Fibroblast of skin of back (primary cell): ENCODE measurements at places on chromosomes 12 and 14.

DNA sequence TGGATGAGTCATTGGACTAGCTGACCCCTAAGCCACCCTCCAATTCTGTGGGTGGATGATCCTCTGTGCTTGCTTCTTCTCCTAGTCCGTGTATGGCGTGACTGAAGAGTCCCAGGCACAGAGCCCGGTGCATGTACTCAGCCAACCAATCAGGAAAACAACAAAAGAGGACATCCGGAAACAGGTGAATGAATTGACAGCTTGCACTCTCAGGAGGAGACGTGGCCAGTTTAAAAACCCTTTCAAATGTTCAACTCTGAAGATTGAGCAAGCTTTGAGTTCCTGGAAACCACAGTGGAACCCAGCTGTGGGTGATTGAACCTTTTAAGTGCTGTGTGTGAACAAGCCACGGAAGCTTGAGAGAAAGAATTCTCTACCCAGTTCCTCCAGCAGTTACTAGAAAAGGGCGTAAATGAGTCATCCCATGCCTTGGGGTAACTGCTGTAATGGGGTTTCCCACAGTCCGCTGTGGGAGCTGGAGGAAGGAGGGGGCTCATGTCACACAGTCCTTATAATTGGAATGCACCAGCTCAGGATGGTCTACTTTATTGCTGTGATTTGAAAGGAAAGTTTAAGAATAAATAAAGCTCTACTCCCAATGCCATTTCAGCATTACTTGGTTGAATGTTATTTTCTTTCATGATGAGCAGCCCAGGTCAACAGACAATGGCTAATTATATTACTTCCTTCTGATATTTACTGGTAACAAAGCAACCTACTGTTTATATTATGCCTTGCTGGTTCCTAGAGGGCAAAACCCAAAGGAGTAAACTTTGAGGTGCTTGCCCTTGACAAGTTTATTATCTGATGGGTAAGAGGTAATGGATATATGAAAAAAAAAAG is 417.0 kb downstream of the DPF3 start:
- DNase-seq: peak; percentile 33

GRCh38 chr14:73049428-73049827 is 8.9 kb upstream of the RBM25 start:
- DNase-seq: no peak

- no peak for DNase-seq
These were observed 8.9 kb downstream of the FAIM2 start for GRCh38 chr12:49894751-49895148.

DNA sequence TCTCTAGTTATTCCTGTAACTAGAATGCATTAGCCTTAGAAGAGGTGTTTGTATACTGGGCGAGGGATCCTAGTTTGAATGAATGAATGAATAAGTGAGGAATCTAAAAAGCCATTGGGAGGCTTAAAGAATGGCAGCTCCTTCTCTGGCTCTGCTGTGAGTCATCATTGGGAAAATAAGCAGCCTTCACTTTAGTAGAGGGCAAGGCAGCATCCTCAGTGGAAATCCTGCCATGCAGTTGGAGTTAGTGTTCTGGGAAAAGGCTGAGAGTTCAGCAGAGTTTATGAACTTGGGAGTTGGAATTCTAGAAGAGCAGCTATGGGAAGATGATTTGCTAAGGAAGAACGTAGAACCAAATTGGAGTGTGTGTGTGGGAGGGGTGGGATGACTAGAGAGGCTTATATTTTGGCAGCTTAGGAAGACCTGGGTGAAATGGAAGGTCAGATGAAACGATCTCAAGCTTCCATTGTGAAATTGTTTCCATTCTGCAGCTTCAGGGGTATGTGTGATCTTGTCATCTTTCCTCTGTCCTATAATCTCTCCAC is 120.8 kb downstream of the PTCSC3 start:
- DNase-seq: peak; percentile 20

GRCh38 chr14:100736269-100737180 is 9.8 kb downstream of the DLK1 start:
- no peak for DNase-seq

DNA sequence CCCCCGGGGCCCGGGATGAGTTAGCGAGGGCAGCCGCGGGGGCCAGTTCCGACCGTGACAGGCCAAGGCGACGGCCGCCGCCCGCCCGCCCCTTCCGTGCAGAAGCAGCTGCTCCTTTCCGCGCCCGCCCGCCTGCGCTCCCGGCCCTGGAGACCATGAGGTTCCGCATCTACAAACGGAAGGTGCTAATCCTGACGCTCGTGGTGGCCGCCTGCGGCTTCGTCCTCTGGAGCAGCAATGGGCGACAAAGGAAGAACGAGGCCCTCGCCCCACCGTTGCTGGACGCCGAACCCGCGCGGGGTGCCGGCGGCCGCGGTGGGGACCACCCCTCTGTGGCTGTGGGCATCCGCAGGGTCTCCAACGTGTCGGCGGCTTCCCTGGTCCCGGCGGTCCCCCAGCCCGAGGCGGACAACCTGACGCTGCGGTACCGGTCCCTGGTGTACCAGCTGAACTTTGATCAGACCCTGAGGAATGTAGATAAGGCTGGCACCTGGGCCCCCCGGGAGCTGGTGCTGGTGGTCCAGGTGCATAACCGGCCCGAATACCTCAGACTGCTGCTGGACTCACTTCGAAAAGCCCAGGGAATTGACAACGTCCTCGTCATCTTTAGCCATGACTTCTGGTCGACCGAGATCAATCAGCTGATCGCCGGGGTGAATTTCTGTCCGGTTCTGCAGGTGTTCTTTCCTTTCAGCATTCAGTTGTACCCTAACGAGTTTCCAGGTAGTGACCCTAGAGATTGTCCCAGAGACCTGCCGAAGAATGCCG is 699 bp downstream of the MGAT2 start:
- peak; percentile 73 for DNase-seq

- no peak for DNase-seq
These were observed 41.3 kb downstream of the SSH1 start for GRCh38 chr12:108815875-108816594.

- DNase-seq: peak; percentile 93
These were observed 156.9 kb downstream of the CAND1 start for GRCh38 chr12:67426067-67426466.

GRCh38 chr12:93306636-93307035 is 71.1 kb upstream of the NUDT4 start:
- no peak for DNase-seq

GRCh38 chr12:124938108-124938507 is 23.7 kb upstream of the UBC start:
- no peak for DNase-seq

DNA sequence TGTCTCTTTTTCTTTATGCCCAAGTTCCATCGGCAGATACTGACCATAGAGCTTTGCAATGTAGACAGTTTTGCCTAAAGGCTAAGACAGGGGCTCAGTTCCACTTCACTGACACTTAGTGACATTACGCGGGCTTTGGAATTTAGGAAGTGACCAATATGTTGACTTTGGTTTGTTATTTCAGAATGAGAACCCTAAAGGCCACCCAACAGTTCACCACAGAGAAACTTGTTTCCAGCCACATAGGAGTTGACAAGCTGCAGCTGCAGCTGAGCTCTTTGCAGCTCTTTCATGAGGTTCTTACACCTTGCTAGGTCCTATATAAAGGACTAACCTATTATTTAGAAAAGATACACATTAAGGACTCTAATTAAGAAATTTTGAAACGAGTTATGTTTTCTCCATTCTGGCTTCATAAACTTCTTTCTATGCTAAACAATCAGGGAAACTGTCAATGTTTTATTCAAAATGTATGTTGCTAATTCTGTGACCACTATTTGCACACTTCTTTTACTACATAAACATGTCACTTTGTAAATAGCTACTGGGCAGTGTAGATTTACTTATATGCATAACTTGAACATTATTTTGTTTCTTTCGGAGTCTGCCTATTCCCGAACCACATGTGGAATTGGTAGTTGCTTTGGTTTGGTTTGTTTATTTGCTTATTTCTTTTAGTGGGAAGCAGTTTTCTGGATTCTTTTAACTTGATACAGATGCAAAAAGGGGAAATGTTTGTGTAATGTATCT is 18.5 kb upstream of the KLRD1 start:
- no peak for DNase-seq

GRCh38 chr14:105066240-105067071 is 1.2 kb upstream of the GPR132 start:
- DNase-seq: no peak

GRCh38 chr14:88628462-88628861 is 65.6 kb downstream of the ZC3H14 start:
- DNase-seq: no peak

GRCh38 chr14:78142998-78143397 is 27.2 kb upstream of the NRXN3 start:
- DNase-seq: no peak

- DNase-seq: no peak
These were observed 378.2 kb downstream of the GLT1D1 start for GRCh38 chr12:129231491-129231890.

DNA sequence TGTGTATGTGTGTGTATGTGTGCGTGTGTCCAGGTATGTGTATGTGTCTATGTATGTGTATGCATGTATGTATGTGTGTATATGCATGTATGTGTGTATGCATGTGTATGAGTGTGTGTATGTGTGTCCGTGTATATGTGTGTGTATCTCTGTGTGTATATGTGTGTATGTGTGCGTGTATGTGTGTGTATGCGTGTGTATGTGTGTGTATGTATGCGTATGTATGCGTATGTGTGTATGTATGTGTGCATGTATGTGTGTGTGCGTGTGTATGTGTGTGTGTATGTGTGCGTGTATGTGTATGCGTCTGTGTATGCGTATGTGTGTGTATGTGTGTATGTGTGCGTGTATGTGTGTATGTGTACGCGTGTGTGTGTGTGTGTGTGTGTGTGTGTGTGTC is 31.6 kb downstream of the CHST11 start:
- DNase-seq: no peak

DNA sequence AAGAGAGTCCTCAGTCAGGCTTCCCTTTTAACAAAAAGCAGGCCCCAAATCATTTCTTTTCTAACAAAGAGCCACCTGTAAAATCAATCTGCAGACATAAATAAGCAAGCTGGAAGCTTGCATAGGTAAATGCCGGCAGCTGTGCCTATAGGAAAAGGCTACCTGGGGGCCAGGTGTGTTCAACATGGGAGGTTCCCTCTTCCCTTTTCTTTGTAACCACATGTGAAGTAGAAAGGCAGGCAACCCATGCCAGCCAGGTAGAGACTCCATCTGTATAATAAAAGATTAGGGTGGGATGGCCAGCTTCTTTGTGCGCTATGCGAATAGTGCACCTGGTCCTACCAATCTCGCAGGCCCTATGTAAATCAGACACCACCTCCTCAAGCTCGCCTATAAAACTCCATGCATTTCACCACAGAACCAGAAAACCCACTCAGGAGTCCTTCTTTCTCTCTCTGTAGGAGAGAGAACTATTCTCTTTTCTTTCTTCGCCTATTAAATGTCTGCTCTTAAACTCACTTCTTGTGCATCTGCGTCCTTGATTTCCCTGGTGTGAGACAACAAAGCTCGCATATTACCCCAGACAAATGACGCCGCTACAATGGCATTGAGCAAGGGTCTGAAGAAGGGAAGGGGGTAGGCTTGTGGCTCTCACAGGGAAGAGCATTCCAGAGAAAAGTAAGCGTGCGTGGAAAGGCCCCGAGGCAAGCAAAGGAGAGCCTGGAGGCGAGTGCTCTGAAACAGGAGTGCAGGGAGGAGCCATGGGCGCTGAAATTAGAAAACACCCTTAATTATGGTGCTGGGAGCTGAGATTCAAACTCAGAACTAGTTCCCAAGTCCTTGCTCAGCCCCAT is 67.2 kb downstream of the TTC9 start:
- no peak for DNase-seq

- DNase-seq: peak; percentile 76
These were observed 51.3 kb upstream of the RERGL start for GRCh38 chr12:18141048-18141982.

- peak; percentile 64 for DNase-seq
These were observed 56.5 kb downstream of the HCAR2 start for GRCh38 chr12:122646517-122647217.

DNA sequence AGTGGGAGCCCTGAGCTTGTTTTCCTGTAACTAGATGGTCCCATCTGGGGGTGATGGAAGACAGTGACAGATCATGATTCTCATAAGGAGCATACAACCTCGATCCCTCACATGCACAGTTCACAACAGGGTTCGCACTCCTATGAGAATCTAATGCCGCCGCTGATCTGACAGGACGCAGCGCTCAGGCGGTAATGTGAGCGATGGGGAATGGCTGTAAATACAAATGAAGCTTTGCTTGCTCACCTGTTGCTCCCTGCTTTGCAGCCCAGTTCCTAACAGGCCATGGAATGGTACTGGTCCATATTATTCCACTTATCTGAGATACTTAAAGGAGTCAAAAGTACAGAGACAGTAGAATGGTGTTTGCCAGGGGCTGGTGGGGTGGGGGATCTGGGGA is 9.9 kb upstream of the CEP83 start:
- DNase-seq: no peak

DNA sequence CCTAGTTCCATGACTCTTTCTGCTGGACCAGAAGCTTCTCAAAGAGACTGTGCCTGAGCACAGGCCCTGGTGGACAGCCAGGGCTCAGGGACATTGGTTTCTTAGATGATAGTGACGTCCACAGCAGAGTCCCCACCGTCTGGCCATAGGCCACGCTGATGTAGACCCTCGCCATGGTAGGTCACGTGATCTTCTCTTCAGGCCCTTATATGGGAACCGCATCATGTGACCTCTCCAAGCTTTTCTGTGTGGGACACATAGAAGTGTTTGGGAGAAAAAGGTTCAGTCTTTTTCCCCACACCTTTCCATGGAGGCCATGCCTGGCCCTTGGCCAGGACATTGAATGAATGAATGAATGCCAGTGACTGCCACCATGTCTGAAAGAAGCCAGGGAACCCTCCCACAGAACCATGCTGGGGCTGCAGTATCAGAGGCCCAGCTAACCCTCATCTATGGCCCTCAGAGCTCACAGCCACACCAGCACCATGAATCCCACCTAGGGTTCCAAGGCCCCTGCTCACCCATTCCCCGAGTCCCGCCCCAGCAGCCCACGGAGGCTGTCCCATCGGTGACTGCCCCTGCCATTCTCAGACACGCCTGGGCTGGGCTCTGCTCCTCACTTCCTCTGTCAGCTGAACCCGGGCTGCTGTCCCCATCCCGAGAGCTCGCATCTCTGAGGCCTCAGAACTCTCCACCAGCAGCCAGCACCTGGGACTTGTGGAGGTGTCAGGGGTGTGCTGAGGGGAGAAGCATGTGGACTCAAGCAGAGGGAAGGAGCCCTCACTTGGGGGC is 292.1 kb downstream of the ADGRD1 start:
- DNase-seq: no peak

GRCh38 chr12:92206596-92206995 is 61.0 kb upstream of the BTG1 start:
- peak; percentile 31 for DNase-seq

DNA sequence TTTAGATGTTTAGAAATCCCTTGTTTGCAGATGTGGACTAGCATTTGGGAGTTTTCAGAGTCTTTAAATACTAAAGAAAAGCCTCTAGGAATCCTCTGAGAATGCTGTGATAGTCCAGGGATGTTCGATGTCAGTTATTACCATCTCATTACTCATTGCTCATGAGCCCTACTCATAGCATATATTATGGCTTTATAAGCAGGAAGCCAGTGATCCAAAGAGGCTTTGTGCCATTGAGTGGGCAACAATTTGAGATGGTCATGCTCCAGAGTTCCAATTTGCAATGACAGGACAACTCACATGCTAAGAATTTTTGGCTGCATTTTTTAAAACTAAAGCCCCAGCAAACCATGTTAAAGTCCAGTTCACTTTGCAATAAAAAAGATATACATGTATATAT is 163.0 kb downstream of the OTOGL start:
- DNase-seq: peak; percentile 71
